ENCODE measurements at places on chromosomes 12 and 14.

- no peaks in the 10 kb centered on the region for H3K27me3 ChIP-seq
- no peak overlapping the region for H3K27ac ChIP-seq
- no peak overlapping the region for H3K4me3 ChIP-seq
- no peak for DNase-seq
These were observed 1116.9 kb upstream of the TMEM132C start for GRCh38 chr12:127150028-127150427.

DNA sequence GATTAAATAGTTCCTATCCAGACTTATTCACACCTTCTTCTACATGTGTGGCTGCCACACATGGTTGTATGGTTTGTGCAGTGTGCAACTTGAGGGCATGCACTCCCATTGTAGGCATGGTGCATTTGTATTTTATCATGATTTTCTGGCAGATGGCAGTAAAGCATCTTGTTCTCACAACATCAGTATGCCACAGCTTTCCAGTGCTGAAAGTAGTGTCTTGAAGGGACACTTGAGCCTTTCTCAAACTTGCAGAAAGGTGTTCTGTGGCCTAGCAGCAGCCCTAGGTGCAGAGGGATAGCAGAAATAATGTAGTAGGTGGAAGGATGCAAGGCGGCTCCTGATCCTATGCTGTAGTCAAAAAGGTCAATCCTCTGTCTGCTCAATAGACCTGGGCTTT, 72.9 kb downstream of the LMNTD1 start:
- no peaks in the 10 kb centered on the region for H3K4me1 ChIP-seq
- no peaks in the 10 kb centered on the region for H3K36me3 ChIP-seq
- H3K27me3 ChIP-seq = no peaks in the 10 kb centered on the region
- H3K4me3 ChIP-seq = no peak overlapping the region
- H3K27ac ChIP-seq = no peak overlapping the region
- no peak for DNase-seq

DNA sequence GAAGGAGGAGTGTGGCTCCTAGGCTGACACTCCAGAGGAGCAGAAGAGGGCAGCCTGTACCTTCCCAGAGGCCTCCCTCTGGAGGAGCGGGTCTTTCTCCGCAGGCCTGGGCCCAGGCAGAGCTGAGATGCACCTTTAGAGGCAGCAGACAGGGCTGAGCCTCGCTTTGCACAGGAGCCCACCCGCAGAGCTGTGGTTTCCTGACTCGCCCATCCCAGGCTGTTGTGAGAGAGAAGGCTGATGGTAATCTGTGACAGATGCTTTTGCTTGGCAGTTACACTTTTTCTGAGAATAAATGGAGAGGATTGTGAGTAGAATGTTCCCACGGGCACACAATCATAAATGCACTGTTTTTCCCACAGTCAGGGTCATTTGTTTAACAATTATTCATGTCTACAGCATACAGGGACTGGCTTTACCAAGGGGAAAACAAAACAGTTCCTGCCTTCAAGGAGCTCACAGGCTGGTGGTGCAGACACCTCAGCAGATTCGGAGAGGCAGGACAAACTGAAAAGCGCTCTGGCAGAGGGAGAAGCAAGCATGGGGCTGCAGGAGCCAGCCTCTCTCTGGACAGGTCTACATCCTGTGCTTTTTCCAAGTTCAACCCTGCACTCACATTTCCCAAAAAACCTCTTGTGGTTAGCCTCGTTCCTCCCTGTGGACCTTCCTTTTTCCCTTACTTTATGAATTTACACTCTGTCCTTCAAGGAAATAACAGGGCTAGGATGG, 13.9 kb downstream of the EVL start:
- no peak overlapping the region for H3K27ac ChIP-seq
- no peaks in the 10 kb centered on the region for H3K27me3 ChIP-seq
- no peaks in the 10 kb centered on the region for H3K4me1 ChIP-seq
- H3K4me3 ChIP-seq = no peak overlapping the region

- H3K4me1 ChIP-seq = no peaks in the 10 kb centered on the region
- no peak overlapping the region for H3K4me3 ChIP-seq
- no peak for DNase-seq
- H3K27ac ChIP-seq = peak overlapping the region; percentile 68
- no peaks in the 10 kb centered on the region for H3K27me3 ChIP-seq
These were observed 4.1 kb upstream of the SLC7A7 start for GRCh38 chr14:22819151-22819988.

DNA sequence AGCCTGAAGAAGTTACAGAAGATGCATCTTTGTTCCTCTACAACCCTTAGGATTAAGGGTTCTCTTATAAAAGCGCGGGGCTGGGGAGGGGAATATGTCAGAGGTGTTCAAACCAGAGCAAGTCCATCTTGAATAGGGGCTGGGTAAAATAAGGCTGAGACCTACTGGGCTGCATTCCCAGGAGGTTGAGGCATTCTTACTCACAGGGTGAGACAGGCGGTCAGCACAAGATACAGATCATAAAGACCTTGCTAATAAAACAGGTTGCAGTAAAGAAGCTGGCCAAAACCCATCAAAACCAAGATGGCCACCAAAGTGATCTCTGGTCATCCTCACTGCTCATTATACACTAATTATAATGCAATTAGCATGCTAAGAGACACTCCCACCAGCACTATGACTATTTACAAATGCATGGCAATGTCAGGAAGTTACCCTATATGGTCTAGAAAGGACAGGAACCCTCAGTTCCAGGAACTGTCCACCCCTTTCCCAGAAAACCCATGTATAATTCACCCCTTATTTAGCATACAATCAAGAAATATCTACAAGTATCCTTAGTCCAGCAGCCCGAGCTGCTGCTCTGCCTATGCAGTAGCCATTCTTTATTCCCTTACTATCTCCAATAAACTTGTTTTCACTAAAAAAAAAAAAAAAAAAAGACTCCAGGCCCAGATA, 108.1 kb upstream of the FOXN3 start:
- no peaks in the 10 kb centered on the region for H3K36me3 ChIP-seq
- H3K27ac ChIP-seq = no peak overlapping the region
- H3K4me3 ChIP-seq = no peak overlapping the region

Measured in aorta (tissue), 5 donors.